Activated naive CD4-positive, alpha-beta T cell treated with anti-CD3 and anti-CD28 coated beads for 36 hours (primary cell): ENCODE measurements at places on chromosomes 3 and 15.

- DNase-seq, result no peak
- peaks cover 49% of the 10 kb centered on the region for H3K36me3 ChIP-seq
- H3K27ac ChIP-seq, result peak overlapping the region; percentile 43
- no peaks in the 10 kb centered on the region for H3K27me3 ChIP-seq
Observed at GRCh38 chr3:18349197-18349798, 75.8 kb downstream of the SATB1 start.

DNA sequence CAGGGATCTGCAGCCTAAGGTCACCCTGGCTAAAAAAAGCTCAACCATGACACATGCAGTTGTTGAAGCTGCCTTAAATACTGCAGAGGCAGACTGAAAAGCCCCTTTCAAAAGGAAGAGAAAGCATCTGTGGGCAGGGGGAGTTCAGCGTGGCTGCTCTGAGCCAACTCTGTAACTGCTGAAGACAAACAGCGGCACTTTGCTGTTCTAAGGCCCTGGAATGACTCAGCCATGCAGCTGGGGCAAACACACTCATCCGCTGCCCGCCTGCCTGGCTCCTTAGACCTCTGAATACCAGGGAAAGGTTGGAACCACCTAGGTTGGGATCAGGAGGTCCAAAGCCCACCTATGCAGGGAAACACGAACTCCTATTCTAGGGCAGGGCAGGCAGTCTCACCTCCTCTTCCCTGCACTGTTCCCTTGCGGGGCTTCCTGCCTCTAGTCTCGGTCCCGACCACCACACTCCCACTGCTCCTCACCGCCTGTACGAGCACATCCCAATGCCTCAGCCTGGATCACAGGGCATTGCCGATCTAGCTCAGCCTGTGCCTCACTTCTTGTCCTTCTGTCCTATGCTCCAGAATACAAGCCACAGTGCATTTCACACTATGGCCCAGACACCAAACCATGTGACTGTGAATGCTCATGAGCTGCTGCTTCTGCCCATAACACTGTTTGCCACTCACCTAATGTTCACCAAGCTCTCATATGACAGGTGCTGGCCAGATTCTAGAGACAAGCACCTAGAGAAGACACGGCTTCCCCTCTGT, 6.6 kb upstream of the MUSTN1 start:
- no peak overlapping the region for H3K27ac ChIP-seq
- H3K4me3 ChIP-seq, result no peak overlapping the region
- H3K36me3 ChIP-seq, result peaks cover 3% of the 10 kb centered on the region

DNA sequence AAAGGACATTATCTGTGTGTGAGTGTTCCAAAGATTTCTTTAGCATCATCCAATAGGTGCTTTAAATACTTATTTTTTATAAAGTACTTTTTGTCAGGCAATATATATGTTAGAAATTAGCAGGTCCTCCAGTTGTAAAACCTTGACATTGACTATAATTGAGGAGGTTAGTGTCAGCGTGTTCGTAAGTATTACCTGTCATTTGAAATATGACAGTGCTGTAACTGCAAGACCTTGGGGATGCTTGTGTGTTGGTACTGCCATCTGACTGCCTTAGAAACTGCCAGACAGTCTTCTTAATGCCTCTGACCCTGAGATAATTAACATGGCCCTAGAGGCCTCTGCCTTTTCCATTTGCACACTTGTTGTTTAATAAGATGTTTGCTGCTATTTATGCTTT, 170.7 kb downstream of the NAALADL2 start:
- no peak overlapping the region for H3K4me3 ChIP-seq
- DNase-seq, result no peak
- H3K36me3 ChIP-seq, result no peaks in the 10 kb centered on the region
- no peaks in the 10 kb centered on the region for H3K4me1 ChIP-seq
- H3K27me3 ChIP-seq, result no peaks in the 10 kb centered on the region

DNA sequence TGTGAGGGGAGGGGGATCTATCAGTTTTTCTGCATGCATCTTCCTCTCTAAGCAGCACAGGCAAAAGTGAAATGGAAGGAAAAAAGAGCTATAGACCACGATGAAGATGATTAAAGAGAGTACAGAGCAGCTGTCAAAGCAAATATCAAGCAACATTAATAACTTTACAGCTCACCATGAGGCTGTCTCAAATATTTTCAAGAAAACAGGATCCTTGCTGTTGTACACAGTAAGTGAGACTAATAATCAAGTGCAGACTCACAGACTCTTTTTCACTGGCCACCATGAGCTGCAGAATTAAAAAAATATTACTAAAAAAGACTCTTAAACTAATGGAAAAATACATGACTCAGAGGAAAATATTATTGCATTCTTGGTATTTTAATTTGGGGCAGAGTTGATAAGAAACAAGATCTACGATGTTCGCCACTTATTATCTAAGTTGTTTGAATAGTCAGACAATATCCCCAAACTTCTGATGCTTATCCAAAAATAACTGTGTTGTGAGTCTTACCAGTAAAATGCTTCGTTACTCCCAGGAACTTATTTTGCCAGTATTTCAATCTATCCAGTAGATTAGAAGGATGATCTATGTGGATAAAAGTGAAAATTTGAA, 817.5 kb upstream of the ALCAM start:
- DNase-seq, result no peak
- peaks cover 7% of the 10 kb centered on the region for H3K27me3 ChIP-seq
- no peak overlapping the region for H3K4me3 ChIP-seq

DNA sequence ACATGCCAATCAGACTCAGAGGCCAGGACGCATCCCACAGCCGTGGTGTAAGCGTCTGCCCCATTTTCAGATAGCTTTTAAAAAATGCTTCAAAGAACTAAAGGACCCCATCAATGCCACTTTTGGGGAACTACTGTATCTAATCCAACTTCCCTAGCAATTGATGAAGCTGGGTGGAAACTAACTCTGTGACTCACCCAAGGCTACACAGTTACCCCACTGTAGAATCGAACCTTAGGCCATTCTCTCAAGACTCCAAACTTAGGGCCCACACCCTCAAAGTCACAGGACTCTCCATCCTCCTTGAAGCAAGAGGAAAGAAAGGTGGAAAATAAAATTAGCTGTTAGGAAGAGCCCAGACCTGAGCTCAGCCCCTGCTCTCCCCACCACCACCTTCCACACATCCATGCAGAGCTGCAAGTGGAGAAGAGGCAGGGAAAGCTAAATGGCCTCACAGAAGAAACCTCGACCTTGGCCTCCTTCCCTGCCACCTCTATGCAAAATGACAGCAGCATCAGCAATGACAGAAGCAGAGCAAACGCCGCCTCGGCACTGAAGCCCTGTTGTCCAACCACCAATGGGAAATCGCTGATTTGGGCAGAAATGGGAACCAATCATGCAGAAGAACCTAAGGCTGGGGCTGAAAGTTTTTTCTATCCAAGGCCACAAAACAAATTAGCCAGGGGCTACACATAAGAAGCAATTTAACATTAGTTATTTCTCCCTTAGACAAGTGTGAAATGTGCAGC, 22.2 kb downstream of the ANP32A start:
- no peak for DNase-seq
- H3K36me3 ChIP-seq, result peaks cover 10% of the 10 kb centered on the region
- H3K27me3 ChIP-seq, result no peaks in the 10 kb centered on the region
- no peak overlapping the region for H3K27ac ChIP-seq
- H3K4me3 ChIP-seq, result no peak overlapping the region

- DNase-seq, result no peak
- H3K4me3 ChIP-seq, result no peak overlapping the region
- H3K27ac ChIP-seq, result no peak overlapping the region
- no peaks in the 10 kb centered on the region for H3K36me3 ChIP-seq
Observed at GRCh38 chr15:49904296-49904695, 214.7 kb downstream of the ATP8B4 start.

GRCh38 chr3:13091898-13092611, 18.8 kb upstream of the IQSEC1 start:
- peaks cover 5% of the 10 kb centered on the region for H3K4me1 ChIP-seq
- DNase-seq, result peak; percentile 89
- H3K27me3 ChIP-seq, result no peaks in the 10 kb centered on the region
- no peaks in the 10 kb centered on the region for H3K36me3 ChIP-seq
- H3K4me3 ChIP-seq, result no peak overlapping the region
- no peak overlapping the region for H3K27ac ChIP-seq

- no peak overlapping the region for H3K27ac ChIP-seq
- H3K27me3 ChIP-seq, result no peaks in the 10 kb centered on the region
- H3K36me3 ChIP-seq, result peaks cover 8% of the 10 kb centered on the region
- no peaks in the 10 kb centered on the region for H3K4me1 ChIP-seq
- no peak for DNase-seq
Observed at GRCh38 chr3:105553851-105554250, 187.1 kb downstream of the ALCAM start.

DNA sequence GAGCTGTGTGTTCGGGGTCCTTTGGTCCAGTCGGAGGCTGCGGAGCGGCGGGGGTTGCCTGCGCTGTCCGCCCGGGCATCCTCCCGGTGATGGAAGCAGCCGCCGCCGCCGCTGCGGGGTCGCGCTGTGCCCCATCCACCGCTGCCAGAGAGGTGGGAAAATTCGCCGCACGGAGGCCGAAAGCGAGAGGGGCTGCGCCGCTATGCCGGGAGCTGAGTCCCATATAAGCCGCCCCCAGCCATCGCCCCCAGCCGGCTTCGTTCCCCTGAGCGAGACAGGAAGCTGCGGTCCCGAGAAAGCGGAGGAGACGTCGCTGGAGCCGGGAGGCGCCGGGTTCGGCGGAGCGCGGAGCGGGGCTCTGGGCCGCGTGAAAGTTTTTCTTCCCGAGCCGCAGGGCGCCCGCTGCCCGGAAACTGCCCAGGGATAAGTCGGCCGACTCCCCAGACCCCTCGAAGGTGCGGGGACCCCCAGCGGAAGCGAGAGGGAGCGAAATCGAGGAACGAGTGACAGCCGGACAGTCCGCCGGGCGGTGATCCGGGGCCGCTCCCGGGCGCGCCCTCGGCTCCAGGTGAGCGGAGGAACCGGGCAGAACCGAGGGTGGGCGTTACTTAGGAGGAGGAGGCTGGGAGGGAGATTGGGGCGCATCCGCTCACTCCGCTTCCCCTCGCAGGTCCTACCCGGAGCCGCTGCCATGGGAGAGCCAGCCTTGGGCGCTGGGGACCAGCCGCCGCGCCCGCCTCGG, 574 bp downstream of the CHST2 start:
- peaks cover 37% of the 10 kb centered on the region for H3K4me1 ChIP-seq
- H3K36me3 ChIP-seq, result peaks cover 6% of the 10 kb centered on the region
- H3K27me3 ChIP-seq, result no peaks in the 10 kb centered on the region
- H3K4me3 ChIP-seq, result peak overlapping the region; percentile 84
- peak; percentile 48 for DNase-seq

- no peak overlapping the region for H3K4me3 ChIP-seq
- DNase-seq, result no peak
- H3K27ac ChIP-seq, result no peak overlapping the region
- H3K36me3 ChIP-seq, result no peaks in the 10 kb centered on the region
- no peaks in the 10 kb centered on the region for H3K4me1 ChIP-seq
Observed at GRCh38 chr15:74335396-74335795, 32.0 kb downstream of the CYP11A1 start.

DNA sequence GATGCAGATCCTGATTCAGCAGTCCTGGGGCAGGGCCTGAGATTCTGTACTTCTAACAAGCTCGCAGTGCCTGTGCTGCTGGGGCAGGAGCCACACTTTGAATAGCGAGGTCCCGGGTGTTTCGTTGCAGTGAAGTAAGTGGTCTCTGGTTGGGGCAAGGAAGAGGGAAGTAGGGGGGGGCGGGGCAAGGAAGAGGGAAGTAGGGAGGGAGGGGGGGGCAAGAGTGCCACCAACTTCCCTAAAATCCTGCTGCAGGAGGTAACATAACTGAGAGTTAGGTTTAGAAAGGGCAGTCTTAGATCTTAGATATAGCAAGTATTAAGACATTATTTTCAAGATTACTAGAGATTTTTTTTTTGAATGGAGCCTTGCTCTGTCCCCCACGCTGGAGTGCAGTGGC, 35.5 kb downstream of the CRTAP start:
- no peak overlapping the region for H3K4me3 ChIP-seq
- H3K27me3 ChIP-seq, result peaks cover 10% of the 10 kb centered on the region
- H3K27ac ChIP-seq, result no peak overlapping the region
- no peak for DNase-seq
- no peaks in the 10 kb centered on the region for H3K36me3 ChIP-seq

DNA sequence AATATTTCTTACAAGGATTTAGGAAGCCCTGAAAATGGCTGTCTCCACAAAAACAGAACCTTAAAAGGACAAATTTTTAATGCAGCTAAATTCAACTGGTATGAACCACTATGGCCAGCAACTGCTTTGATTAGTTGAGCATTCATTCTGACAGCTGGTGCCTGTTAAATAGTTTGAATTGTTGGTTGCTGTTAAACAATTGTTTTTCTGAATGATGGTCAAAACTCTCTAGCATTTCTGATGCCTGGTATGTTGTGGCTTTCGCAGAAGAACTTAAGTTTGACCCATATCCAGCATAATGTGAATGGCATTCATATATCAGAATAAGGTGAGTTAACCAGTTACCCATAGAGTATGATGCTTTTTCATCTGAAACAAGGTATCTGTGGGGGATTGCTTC, 138.4 kb downstream of the MEIS2 start:
- no peaks in the 10 kb centered on the region for H3K4me1 ChIP-seq
- no peak for DNase-seq
- H3K27me3 ChIP-seq, result peaks cover 4% of the 10 kb centered on the region
- H3K4me3 ChIP-seq, result no peak overlapping the region

DNA sequence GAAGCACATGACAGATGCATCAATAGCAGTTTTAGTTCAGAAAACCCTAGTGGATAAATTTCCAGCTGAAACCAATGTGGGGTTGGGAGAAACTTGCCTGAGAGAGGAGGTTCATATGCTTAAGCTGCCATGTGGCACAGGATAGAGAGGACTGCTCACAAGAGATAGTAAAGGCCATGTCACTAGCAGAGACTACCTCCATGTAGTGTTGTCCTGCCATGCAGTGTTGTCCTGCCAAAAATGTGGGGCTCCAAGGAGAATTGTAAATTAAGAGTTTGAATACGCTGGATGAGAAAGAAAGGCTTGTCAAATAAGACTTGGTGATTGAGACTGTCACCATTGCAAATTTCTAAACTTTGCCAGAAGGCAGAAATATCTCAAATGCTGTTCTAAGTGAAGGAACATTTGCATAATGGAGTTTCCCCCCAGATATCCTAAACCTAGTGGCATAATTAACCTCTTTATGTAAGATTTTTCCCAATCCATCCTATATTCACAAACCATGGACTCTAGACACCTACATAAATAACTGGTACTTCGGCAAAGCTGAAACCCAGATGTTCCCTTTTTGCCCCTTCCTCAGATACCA, 938.3 kb upstream of the ALCAM start:
- H3K4me3 ChIP-seq, result no peak overlapping the region
- no peak for DNase-seq
- no peaks in the 10 kb centered on the region for H3K36me3 ChIP-seq
- H3K27ac ChIP-seq, result no peak overlapping the region
- no peaks in the 10 kb centered on the region for H3K4me1 ChIP-seq
- no peaks in the 10 kb centered on the region for H3K27me3 ChIP-seq

DNA sequence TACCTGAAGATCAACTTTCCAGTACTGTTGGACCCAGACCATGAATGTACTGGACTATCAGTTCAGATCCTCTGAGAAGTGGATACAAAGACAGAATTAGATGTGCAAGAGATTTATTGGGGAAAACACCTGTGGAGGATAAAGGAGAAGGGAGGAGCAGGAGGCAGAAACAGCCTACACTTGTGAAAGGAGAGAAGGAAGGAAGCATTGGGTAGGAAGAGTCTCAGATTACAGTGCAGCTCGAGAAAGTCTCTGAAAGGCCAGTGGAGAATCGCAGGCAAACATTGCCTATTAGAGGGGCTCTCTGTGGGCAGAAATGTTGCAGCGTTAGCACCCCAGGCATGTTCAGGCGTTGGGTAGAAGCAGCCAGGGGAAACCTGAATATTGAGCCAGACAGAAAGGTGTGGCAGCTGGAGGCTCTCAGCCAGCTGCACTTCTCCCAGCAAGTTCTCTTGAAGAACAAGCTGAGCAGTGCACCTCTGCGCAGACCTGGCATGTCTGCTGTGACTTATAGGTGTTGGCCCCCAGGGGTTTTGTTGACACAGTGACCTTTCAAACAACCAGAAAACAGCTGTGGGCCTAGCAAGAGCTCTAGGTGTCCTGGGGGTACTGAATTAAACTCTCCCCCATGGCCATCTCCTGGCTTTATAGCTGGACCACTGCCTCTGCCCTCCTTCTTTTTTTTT, 7.0 kb downstream of the CHST14 start:
- H3K36me3 ChIP-seq, result no peaks in the 10 kb centered on the region
- no peak overlapping the region for H3K27ac ChIP-seq
